ENCODE measurements at places on chromosomes 6 and 20.

DNA sequence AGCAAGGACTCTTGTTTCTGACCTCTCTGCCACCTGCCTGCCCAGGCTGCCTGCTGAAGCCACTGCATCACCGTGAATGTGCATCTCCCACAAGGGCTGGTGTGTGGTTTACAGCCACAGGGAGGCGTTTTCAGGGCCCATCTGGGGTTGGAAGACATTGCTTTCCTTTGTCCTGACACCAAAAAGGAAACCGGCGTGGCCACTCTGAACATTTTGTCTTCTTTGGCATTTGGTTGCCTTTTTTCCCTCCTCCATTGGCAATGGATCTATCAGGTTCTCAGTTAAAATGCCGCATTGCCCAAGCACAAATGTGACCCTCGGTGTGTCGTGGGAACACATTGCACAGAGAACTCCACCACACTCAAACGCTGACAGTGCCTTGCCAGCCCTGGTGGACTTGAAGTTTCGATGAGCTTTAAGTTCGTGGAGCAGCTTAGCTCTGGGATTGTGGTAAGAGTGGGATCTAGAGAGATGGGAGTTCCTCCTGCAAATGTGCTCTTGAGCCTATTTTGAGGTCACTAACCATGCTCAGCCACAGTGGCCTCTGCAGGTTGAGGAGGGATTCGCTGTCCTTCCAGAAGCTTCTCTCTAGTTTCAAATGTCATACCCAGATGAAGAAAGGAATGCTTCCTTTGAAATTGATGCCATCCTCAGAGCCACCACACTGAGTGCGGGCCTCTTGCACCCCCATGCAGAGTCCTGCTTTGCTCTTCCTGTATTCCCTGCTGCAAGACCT, 14.8 kb upstream of the PCK1 start:
- no peak for DNase-seq

GRCh38 chr20:49677777-49678758, 35.6 kb downstream of the B4GALT5 start:
- DNase-seq: no peak

DNA sequence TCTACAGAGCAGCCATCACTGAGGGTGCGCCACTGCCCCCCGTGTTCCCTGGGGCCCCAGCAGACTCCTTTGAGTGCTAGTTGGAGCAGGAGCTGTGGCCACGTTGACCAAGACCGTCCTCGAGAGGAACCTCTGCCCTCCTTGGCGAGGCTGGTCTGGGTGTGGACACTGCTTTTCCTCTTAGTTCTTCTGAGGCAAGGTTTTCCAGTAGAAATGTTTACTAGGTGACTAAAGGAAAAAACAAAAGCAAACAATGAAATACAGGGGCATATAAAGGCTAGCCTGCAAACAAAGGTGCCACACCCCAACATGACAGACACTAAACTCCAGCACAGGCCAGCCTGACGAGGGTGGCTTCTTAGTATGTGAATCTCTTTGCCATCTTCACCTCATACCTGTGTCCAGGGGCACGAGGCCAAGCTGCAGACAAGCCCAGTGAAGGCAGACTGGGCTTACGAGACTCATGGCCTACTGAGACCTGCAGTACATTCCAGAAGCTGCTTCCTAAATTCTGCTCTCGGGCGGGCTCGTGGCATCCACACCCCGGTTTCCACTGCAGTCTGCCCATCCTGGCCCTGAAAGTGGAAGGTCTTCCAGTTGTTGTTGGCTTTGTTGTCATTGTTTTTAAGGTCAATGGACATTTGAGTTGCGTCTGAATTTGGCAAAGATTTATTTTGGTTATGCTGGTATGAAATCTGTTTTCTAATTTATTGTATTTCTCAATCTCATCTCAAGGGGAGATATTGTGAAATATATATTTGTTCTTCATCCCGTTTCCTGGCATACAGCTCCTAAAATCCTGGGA, 39.2 kb downstream of the FAM50B start:
- DNase-seq: no peak

GRCh38 chr6:18160911-18161310, 5.7 kb downstream of the KDM1B start:
- DNase-seq: no peak

DNA sequence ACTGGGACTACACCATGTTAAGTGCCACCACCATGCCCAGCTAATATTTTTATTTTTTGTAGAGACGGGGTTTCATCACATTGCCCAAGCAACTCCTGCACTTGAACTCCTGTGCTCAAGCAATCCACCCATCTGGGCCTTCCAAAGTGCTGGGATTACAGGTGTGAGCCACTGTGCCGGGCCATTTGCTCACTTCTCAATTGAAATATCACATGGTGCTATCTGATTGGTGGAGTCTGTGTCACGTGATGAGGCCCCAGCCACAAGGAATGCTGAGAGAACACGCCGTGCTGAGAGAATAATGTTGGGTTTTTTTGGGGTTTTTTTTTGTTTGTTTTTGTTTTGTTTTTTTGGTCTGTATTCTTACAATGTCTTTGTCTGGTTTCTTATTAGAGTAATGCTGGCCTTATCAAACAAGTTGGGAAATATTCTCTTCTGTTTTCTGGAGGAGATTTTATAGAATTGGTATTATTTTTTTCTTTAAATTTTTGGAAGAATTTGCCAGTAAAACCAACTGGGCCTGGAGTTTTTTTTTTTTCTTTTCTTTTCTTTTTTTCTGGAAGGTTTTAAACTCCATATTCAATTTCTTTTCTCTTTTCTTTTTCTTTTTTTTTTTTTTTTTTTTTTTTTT, 183.2 kb upstream of the KCNG1 start:
- no peak for DNase-seq

DNA sequence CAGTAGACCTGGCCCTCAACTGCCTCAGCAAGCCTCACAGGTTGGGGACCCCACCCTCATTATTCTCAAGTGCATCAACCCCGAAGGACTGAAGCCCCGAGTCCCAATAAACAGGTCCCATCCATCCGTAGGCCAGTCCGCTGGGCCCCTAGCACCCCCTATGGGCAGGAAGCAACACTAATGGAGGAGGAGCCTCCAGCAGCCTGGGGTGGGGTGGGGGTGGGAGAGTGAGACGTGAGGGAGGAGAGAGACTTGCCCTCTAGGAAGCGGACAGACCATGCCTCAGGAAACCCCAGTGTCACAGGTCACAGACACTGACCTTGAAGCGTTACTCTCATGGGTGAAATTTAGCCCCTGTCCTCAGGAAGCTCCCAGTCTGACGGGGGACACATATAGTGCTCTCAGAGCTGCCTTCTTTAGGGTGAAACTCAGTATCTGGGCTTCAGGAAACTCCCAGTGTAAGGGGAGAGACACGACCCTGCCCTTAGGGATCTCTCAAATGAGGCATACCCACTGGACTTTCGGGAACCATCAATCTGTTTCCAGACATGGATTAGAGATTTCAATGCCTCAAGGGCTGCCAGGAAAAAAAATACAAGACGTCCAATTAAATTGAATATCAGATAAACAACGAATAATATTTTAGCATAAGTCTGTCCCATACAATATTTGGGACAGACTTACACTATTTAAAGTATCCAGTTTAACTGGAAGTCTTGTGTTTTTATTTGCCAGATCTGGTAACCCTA, 125.8 kb downstream of the MRPL14 start:
- no peak for DNase-seq

GRCh38 chr6:26420688-26421171, 18.7 kb downstream of the BTN3A1 start:
- DNase-seq: peak; percentile 53

- no peak for DNase-seq
Measured at GRCh38 chr6:155959898-155960495, 504.4 kb upstream of the NOX3 start.

- no peak for DNase-seq
Measured at GRCh38 chr6:15106958-15107643, 138.8 kb upstream of the JARID2 start.
